ENCODE measurements at places on chromosomes 6 and 20. TPM values are rescaled to one million over a fixed set of nuclear protein-coding genes. Genes with fewer than 3 reads are reported as not detected.

ELOVL2 gene
- 52.7 TPM for total RNA-seq

SYNDIG1 gene
- total RNA-seq = 32.6 TPM

SIRPB1 gene
- total RNA-seq = 0.47 TPM

CCN5 gene
- not detected for total RNA-seq

PNISR gene
- total RNA-seq = 158 TPM

HEY2 gene
- 0.62 TPM for total RNA-seq

FAM229B gene
- 22.5 TPM for total RNA-seq

TAGAP gene
- total RNA-seq = 1.4 TPM

DEFB124 gene
- total RNA-seq = not detected

ARMH2 gene
- not detected for total RNA-seq

WFDC12 gene
- total RNA-seq = not detected

FRS3 gene
- total RNA-seq = 6.7 TPM

IRF4 gene
- total RNA-seq = 0.16 TPM

ZC3H12D gene
- 1.1 TPM for total RNA-seq

WFDC10B gene
- total RNA-seq = not detected

OR2B6 gene
- not detected for total RNA-seq

All from occipital lobe (tissue), 3 donors.